ENCODE measurements at places on chromosomes 2 and 18.

DNA sequence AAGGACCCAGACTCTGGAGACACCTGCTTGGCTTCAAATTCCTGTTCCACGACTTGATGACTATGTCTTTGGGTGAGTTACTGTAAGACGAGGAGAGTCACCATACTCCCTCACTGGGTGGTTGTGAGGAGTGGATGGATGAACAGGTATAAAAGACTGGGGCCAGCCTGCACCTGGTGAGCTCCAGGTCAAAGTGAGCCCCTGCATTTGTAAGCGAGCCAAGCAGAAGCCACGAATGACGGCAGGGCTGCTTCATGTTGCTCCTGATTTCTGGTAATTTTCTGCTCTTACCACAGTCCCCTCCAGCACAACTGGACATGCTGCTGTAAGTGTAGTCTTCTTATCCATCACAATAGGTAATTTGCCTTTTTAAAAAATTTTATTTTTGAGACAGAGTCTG is 86.6 kb downstream of the POLR1A start:
- DNase-seq, result no peak

GRCh38 chr2:189165656-189166380 is 13.7 kb downstream of the COL5A2 start:
- DNase-seq, result no peak

DNA sequence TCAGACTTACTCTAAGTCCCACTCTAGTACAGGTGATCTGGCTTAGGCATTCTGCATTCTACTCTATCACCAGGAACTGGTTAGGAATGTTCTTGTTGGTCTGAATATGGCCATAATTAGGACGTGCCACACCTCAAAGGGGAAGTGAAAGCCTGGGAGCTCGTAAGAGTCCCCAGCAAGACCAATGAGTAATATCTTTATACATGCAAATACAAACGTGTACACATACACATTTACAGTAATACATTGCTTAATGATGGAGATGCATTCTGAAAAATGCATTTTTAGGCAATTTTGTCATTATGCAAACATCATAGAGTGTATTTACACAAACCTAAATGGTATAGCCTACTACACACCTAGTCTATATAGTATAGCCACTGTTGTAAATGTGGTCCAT is 19.5 kb upstream of the ERCC3 start:
- DNase-seq, result no peak

GRCh38 chr18:8196238-8196637 is 413.0 kb upstream of the RAB12 start:
- no peak for DNase-seq

DNA sequence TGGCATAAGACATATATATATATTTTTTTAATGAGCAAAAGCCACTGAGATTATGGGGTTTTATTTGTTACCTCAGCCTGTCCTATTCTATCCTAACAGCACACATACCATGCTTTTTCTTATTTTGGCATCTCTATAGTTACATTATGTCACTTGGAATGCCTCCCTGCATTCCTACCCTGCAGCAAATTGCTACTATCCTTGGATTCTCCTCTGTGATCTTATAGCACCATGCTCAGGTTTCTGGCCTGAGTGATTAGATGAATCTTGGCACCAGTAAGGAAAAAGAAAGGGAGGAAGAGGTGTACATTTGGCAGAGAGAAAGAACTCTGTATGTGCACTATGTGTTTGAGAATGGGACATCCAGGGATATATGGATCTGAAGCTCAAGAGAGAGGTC is 86.3 kb upstream of the PELI1 start:
- DNase-seq, result no peak

- no peak for DNase-seq
Measured at GRCh38 chr2:27496357-27497287, at the start of gene GCKR. GCKR (plus strand) TSS chr2:27496839; CDS start chr2:27496905, 66 bp downstream.

DNA sequence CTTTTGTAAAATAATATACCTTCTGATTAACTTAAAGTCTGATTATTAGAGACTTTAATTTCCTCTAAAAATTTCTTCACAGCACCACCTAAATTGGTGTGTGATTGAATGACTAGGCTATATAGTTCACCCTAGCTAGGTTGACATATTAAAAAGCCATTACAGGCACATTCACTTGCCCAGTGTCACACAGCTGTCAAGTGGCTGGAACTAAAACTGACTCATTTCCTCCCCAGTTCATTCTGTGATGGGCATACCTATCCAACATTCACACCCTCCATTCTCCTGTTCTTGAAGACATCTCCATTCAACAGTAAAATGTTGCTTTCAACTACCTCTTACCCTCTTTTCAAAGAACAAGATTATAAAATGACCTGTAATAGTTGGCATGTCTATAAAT is 334.5 kb downstream of the ARHGAP15 start:
- DNase-seq, result no peak

GRCh38 chr18:11665587-11665986 is 23.5 kb upstream of the GNAL start:
- no peak for DNase-seq

- no peak for DNase-seq
Measured at GRCh38 chr2:60499651-60500265, 53.7 kb downstream of the BCL11A start.

DNA sequence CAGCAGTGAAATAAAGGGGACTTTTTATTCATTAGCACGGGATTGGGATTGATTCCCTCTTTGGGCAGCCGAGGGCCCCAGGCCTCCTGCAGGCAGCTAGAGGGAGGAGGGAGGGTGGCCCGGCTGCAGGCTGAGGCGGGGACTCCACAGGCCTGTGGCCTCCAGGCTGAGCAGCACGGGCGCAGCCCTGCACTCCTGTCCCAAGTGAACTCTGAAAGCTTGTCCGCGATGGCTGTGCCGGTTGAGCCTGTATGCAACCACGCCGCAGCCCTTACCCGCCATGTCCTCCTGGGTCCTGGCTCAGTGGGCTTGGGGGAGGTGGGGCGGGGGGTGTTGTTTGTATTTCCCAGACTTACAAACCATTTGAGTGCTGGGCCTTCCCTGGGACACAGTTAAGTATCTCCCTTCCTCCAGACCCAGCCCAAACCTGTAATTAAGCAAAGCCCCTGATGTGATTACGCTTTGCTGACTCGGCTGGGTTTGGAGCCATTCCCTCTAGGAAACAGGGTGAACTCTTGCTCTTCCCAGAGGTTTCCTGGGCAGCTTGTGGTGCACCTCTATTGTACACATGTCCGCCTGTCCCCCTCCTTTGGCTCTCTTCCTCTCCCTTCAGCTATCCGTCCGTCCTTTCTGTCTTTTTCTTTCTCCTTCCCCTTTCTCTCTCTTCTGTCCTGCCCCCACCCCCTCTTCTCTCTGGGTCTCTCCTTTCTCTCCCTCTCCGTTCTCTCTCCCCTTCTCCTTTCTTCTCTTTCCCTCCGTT is 5.3 kb downstream of the GLI2 start:
- DNase-seq, result no peak

GRCh38 chr18:70337139-70337972 is 48.5 kb downstream of the SOCS6 start:
- no peak for DNase-seq

DNA sequence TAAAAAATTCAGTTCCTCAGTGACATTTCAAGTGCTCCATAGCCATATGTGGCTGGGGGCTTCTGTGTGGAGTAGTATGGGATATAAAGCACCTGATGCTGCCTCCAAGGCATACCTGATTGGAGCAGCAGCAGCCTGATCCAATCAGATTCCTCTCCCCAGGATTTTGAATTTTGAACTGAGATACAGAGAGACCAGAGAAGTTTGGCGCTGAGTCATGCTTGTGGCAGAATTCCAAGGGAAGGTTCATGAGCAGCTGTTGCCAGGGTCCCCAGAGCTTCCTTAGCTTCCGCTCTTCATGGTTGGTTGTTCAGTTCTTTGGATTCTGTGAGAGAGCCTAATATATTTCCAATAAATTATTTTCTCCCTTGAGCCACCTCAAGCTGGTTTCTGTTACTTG is 29.0 kb upstream of the CFAP36 start:
- peak; percentile 95 for DNase-seq

GRCh38 chr18:79258447-79258846 is 137.3 kb upstream of the NFATC1 start:
- DNase-seq, result no peak

DNA sequence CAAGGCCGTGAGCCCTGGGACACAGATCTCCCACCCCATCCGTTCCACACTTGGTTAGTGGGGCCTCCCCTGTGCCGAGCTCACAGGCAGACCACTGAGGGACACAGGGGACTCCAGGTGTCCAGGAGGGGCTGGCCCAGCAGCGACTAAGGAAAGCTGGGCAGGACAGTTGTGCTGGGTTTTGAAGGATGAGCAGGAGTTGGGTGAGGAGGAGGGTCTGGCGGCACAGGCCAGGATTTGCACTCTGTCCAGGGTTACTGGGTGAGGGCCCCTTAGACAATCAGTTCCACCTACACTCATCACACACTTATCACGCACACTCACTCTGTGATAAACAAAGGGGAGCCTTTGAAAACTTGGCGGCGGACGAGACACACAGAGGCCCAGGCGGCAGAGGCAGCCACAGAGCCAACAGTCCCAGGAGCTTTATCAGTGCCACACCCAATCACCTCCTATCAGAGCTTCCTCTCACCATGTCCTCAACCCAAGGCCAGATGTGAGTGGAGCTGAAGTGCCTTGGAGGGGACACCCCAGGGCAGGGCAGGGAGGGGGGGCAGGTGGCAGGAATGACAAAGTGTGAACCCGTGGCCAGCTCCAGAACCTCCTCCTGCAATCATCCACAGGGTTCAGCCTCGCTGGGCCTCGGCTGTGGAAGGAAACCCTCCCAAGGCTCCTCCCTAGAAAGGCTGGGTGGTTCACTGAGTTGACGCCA is 26.6 kb downstream of the BIN1 start:
- no peak for DNase-seq

- DNase-seq, result no peak
Measured at GRCh38 chr2:175383286-175383685, 201.8 kb upstream of the ATP5MC3 start.

GRCh38 chr2:232982926-232983668 is 30.0 kb downstream of the NGEF start:
- no peak for DNase-seq

DNA sequence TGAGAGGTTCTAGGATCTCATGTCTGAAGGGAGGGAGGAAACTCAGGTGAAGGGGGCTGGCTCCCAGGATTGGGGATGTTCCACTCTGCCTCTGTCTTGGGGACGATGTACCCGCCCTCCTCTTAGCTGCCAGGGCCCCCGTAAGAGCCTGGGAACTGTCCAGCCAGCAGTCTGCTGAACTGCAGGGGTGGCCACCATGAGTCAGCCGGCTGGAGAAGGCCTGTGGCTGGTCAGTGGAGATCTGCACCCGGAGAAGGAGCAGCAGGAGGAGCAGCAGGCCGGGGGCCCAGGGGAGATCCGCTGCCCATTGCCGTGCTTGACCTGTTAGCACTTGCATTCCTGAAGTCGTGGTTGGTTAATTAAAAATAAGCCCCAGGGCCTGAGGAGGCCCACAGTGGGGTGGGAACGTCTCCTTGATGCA is 180.3 kb downstream of the TFCP2L1 start:
- DNase-seq, result no peak

DNA sequence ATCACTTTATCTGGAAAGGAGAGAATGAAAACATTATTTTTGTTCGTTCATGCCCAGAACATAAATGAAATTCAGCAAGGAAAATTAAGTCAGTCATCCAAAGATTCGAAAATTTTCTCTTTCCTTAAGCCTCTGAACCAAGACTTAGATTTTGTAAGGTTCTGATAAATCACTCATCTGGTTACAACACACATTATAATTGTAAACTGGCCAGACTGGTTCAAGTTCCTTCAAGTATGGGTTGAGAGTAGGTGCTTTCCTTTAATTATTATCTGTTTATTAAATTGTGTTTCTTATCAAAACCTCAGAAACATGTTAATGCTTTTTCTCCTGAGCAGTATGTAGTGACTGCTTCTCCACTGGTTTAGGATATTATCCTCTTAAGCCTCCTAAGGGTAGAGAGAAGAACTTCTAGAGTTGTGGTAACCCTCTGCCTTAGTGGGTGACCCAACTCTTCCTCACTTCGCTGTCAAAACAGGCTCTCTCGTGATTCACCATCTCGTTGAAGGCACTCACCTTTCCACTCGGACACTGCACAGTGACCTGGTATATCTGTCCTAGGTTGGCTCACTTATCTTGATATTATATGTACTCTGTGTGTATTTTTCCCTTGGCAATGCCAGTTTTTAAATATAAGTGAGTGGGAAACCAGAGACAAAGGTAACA is 325.9 kb downstream of the PAX3 start:
- DNase-seq, result no peak

DNA sequence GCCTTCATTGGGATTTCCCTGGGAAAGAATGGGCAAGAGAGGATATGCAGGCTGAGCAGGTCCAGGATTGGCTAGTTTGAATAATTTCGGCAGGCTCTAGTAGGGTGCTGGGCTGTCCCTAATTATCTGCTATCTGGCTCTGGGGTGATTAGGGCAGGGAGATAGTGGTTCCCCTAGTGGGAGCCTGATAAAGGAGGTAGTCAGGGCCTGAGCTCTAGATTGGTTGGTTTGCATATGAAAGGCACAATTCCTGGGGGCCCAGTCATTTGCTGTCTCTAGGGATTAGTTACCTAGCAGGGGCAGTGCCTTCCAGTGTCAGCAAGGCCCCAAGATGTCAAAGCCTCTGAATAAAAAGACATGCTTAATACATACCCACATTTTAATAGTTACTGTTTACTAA is 690.1 kb upstream of the KLHL29 start:
- DNase-seq, result no peak

DNA sequence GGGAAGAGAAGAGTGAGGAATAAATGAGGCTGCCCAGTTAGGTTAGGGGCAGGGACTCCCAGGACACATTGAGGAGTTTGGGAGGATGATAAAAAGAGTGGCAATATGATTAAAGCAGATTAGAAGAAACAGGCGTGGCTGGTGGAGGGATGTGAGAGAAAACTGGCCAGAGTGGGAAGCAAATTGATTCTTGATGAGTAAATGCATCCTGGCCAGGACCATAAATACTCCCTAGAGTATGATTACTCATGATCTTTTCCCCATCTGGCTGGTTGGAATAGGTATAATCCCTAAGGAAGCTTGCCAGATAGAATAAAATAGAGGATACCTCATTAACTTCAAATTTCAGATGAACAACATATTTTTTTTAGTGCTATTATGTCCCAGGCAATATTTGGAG is 21.5 kb upstream of the DAW1 start:
- no peak for DNase-seq

DNA sequence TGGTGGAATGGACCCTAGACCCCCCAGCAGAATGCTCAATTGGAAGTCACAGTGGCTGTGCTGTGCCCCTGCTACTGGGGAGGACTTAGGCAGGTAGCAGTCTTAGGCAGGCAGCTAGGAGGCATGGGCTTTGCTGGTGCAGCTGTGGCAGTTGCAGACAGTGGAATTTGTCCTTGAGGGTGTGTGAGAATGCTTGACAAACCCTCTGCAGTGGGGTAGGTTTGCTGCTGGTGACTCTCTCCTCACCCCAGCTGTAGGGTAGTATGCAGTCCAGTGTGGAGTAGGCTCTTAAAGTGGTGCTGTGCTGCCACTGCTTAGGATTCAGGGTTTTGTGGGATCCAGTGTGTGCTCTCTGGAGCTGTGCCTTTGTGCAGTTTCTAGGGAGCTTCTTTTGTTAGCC is 61.3 kb downstream of the NUP35 start:
- DNase-seq, result no peak

DNA sequence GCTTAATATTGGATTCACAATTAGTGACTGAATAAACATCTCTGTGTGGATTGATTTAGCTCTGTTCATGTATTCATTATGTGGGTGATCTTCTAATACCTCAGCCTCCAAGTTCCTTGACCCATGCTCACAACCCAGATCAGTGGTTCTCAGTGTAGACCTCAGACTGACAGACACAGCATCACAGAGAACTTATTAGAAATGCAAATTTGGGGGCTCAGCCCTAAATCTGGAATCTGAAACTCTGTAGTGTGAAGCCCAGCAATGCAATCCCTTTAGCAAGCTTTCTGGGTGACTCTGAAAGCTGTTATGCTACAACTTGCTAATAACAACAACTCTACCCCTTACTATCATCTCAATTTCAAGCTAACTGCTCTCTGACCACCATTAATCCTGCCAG is 273.1 kb upstream of the FANCL start:
- DNase-seq, result no peak

All from SHP77 (cell line).